ENCODE measurements at places on chromosomes 11 and 22.

DNA sequence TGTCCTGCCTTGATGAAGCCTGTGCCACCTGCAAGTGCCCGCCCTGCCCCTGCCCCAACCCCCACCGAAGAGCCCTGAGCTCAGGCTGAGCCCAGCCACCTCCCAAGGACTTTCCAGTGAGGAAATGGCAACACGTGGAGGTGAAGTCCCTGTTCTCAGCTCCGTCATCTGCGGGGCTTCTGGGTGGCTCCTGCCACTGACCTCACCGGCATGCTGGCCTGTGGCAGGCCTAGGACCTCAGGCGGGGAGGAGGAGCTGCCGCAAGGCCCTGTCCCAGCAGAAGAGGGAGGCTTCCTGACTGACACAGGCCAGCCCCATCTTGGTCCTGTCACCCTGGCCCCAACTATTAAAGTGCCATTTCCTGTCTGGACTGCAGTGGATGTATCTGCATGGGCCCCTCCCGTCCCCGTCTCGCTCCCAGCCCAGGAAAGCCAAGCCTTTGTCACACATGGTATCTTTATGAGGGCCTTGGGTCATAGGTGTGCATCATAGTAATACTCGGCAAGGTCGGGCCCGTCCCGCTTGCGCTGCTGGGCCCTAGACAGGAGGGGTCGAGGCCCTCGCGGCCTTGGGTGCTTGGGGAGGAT, 882 bp downstream of the FREY1 start:
- DNase-seq, result no peak

DNA sequence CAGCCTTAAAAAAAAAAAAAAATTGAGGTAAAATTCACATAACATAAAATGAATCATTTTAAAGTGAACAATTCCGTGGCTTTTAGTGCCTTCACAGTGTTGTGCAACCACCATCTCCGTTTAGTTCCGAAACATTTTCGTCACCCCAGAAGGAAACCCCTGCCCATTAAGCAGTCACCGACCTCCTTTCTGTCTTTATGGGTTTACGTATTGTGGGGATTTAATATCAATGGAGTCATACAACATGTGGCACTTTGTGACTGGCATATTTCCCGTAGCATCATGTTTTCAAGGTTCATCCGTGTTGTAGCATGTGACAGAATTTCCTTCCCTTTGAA, 65.5 kb downstream of the BCR start:
- DNase-seq, result no peak

DNA sequence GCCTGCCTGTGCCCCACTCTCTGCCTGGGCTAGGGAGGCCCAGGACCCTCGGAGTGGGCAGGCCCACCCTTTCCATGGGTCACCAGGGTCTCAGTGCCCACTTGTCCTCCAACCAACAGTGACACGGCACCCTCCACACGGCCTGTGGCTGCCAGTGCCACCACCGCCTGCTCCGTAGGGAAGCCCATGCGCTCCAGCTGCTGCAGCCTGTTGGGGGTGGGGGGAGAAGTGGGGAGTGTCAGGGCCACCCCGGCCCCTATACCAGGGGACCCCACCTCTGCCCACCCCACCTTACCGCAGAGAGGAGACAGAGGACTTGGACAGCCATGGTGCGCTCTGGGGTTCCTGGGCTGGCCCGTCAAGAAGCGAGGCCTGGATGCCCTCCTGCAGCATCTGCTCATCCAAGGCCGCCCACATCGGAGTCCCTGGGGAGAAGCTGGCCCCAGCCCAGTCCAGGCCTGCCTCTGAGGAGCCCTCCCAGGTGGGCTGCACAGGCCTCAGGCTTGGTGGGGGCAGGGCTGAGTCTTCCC, 7.7 kb downstream of the RHBDD3 start:
- no peak for DNase-seq

- DNase-seq, result no peak
Observed at GRCh38 chr11:128153697-128154048, 433.7 kb downstream of the ETS1 start.

DNA sequence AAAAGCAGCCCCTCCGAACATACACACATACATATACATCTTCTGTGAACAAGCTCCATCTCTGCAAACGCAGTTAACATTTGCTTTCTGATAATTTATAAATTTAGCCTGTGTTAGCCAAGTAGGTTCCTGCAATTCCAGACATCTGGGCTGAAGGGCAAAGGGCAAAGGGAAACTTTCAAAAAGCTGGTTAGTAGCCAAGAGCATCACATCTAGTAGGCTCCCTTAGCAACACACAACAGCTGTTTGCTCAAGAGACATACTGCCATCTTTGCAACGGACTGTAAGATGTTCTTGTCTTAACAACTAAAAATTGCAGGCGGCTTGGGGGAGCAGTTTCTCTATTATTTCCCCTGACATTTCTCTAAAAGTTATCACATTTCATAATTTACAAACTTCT, 134.9 kb downstream of the RBFOX2 start:
- DNase-seq, result no peak

DNA sequence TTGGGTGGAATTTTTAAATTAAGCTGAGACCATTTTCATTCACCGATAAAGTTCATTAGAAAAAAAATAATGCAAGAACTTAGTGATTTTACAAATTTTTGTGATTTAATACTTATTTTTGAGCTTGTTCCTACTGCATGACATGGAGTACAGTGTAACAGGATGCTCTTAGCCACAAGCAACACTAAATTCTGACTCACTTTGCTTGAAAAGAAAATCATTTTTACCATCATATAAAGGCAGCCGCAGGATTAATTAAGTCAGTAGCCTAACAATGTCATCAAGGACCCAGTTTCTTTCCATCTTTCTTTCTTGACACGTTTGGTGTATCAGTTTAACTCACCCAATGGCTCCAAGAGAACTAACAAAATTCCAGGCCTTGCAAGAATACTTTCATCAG, 540.3 kb upstream of the LUZP2 start:
- no peak for DNase-seq

DNA sequence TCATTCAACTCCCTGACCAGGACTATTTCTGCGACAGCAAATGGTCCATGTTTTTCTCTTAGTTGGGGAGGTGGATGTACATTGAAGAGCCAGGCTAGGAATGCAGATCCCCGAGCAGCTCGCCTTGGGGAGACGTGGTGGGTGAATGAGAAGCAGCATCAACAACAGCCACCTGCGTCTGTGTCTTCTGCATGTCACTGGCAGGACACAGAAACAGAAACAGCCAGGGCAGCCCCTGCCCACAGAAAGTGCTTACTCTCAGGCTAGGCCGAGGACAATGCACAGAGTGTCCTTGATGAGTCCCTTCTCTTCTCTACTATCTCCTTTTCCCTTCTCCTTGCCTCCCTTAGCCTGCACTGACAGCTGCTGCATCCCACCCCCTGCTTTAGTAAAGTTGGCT, 541.9 kb upstream of the CADM1 start:
- DNase-seq, result no peak

- DNase-seq, result no peak
Observed at GRCh38 chr11:17736930-17737817, 2.6 kb downstream of the KCNC1 start.

- peak; percentile 90 for DNase-seq
Observed at GRCh38 chr11:14336507-14337503, 22.2 kb downstream of the RRAS2 start.

DNA sequence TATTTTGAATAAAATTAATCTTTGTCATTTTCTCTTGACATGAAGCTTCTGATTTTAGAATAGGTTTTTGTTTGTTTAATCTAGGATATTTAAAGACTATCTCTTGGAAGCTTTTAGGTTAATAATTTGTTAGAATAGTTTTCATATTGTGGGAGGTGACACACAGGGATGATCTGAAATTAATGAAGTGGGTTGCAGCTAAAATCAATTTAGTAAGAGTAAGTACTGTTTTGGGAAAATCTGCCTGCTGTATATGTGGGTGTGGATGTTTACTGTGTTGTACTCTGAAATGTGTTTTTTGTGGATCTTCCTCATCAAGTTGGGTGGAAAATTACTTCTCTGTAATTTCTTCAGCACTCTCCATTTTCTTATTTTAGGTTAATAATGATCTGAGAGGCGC, 67.3 kb downstream of the BID start:
- DNase-seq, result no peak

DNA sequence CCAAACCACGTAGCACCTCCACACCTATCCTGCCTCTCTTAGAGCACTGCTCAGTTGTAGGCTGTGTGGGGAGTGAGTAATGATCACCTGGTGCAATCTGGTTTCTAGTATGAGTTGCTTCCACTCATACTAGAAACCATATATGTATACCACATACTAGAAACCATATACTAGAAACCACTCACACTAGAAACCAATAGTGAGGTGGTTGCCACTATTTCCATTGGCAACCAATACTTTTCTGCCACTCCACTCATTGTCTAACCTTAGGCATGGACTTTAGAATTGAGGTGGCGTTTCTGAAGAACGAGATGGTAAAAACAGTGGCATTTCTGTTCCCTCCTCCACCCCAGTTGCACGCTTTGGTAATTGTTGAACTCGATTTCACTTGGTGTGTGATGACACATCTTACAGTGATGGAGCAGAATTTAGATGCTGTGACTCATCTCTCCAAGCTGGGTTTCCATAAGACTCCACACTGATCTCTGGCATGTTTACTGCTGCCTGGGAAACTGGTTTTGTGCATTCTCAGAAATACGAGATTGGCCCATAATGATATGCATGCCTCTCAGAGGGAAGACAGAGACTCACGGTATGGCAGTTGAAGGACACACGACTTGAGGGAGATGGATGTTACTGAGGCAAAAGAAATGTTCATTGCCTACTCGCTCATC, 82.9 kb downstream of the KIRREL3 start:
- peak; percentile 43 for DNase-seq

- no peak for DNase-seq
Observed at GRCh38 chr11:35107861-35108260, 31.1 kb upstream of the CD44 start.

GRCh38 chr11:72352859-72353551, 81.3 kb downstream of the CLPB start:
- DNase-seq, result no peak

GRCh38 chr11:26202754-26203153, 129.2 kb upstream of the ANO3 start:
- no peak for DNase-seq

DNA sequence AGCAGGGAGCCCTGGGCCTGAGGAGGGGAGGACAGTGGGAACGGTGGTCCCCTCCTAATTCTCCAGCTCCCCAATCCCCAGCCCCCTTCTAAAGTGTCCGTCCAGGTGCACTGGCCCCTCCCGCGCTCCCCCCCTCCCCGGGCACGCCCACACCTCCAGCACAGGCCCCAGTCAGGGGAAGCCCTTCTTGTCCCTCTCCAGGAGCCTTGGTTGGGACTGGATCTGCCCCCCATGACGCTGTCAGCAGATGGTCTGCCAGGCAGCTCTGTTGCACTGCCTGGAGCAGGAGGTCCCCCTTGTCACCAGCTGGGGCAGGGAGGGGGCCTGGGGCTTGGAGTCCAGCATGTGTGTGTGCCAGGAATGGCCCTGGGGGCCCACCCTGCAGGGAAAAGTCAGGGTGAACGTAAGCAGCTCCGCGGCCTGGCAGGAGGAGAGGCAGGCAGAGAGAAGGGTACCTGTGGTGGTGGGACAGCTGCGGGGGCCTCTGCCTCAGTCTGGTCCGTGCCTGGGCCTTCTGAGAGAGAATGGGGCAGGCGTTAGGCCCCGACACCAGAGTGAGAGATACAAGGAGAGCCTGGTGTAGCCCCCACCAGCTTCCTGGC, 1.6 kb downstream of the IRF7 start:
- DNase-seq, result peak; percentile 18

DNA sequence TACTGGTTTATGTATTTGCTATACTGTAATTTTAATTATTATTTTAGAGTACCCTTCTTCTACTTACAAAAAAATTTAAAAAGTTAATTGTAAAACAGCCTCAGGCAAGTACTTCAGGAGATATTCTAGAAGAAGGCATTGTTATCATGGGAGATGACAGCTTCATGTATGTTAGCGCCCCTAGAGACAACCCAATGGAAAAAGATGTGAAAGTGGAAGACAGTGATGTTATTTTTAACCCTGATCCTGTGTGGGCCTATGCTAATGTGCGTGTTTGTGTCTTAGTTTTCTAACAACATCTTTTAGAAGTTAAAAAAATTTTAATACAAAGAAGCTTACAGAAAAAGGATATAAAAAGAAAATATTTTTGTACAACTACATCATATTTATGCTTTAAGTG, 205.0 kb downstream of the FAM76B start:
- DNase-seq, result no peak

GRCh38 chr11:120727752-120728151, 216.2 kb downstream of the GRIK4 start:
- DNase-seq, result no peak

- DNase-seq, result no peak
Observed at GRCh38 chr11:33777906-33778305, 3.6 kb upstream of the FBXO3 start.

DNA sequence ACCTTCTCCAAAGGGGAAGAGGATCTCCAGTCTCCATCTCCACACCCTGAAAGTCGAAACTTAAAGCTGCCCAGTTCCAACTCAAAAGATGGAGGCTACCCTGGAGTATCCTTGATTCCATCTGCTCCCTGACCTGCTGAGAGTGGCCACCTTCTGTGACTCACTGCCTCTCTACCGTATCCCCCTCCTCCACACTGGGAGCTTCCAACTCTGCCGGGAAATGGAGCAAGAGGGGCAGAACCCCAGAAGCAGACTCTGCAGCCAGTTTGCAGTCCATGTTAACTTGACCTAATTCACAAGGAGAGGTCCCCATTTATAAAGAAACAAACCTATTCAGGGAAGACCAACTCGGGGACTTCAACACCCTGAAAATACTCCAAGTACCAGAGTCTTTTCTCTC, 22.0 kb upstream of the IRAG1 start:
- DNase-seq, result no peak

GRCh38 chr22:36863281-36863680, 2.5 kb downstream of the NCF4 start:
- no peak for DNase-seq
